Activated naive CD4-positive, alpha-beta T cell treated with anti-CD3 and anti-CD28 coated beads, Interleukin-2, amount 10 ng/mL, durations not matched to agents 5 hours and 36 hours (primary cell): ENCODE measurements at places on chromosomes 13 and 19. TPM values are rescaled to one million over a fixed set of nuclear protein-coding genes. Genes with fewer than 3 reads are reported as not detected.

Gene GRK1
- not detected for total RNA-seq

Gene CRLF1
- not detected for total RNA-seq

Gene SCN1B
- total RNA-seq = 0.53 TPM

Gene ZNF563
- 3.7 TPM for total RNA-seq

Gene C5AR1
- total RNA-seq = not detected

Gene CYP2A7
- total RNA-seq = not detected
